Activated CD4-positive, alpha-beta T cell treated with anti-CD3 and anti-CD28 coated beads, Interleukin-2, amount 10 ng/mL, durations not matched to agents 7 days and 5 days (primary cell): ENCODE measurements at places on chromosomes 12 and 14.
A peak's percentile ranks its signal among the peaks of the same experiment; 100 is the strongest.

GRCh38 chr12:99444859-99445316 is 202.7 kb upstream of the GARIN6 start:
- no peak for DNase-seq
- H3K27ac ChIP-seq = no peak overlapping the region
- H3K27me3 ChIP-seq = no peaks in the 10 kb centered on the region
- no peaks in the 10 kb centered on the region for H3K36me3 ChIP-seq
- H3K4me3 ChIP-seq = no peak overlapping the region

DNA sequence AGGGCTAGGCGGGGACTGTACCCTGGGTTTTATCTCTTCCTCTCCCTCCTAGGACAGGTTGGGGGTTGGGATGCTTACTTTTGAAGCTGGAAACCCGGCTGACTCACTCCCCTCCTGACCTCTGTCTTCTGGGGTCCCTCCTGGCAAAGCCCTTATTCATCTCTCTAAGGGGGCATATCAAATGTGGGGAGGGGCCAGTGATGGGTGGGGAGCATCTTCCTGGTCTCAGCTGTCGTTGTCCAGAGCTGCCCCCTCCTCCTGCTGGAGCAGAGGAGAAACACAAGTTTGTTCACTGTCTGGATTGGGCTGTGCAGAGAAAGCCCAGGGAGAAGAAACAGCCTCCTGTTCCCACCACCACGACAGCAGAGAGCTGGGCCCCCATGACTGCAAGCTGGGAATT is 85.8 kb downstream of the TNFAIP2 start:
- H3K4me3 ChIP-seq = no peak overlapping the region
- no peak for DNase-seq
- no peak overlapping the region for H3K27ac ChIP-seq
- H3K4me1 ChIP-seq = peaks cover 2% of the 10 kb centered on the region
- peaks cover 37% of the 10 kb centered on the region for H3K27me3 ChIP-seq
- H3K36me3 ChIP-seq = peaks cover 6% of the 10 kb centered on the region

DNA sequence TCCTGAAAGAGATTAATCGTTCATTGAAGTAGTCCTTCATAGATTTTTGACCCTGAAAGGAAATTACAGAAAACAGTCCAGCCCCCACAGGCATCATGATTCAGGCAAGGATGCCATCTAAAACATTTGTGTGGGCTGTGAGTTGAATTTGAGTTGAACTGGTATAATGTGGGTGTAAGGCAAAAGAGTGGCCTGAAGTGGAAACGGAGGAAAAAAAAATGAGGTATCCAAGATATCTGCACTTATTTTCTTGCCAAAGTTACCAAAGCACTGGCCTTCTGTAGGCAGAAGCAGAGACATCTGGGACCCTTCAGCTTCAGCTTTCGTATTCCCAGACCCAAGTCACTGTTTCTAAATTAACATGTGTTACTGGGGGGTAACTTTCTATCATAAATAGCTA is 105.1 kb upstream of the DIO2 start:
- DNase-seq = no peak
- no peaks in the 10 kb centered on the region for H3K4me1 ChIP-seq
- no peaks in the 10 kb centered on the region for H3K27me3 ChIP-seq
- H3K27ac ChIP-seq = no peak overlapping the region
- no peak overlapping the region for H3K4me3 ChIP-seq

GRCh38 chr12:132761032-132761920 is at the start of gene ANKLE2:
TSS of gene ANKLE2 (minus strand) at chr12:132761832. CDS start at chr12:132761798, 34 bp downstream.
- H3K27me3 ChIP-seq = no peaks in the 10 kb centered on the region
- H3K4me1 ChIP-seq = peaks cover 36% of the 10 kb centered on the region
- DNase-seq = peak; percentile 80
- H3K4me3 ChIP-seq = peak within 1 kb of the TSS; percentile 87
- H3K36me3 ChIP-seq = peaks cover 26% of the 10 kb centered on the region
